ENCODE measurements at places on chromosomes 12 and 14. TPM values are rescaled to one million over a fixed set of nuclear protein-coding genes. Genes with fewer than 3 reads are reported as not detected.
A peak's percentile ranks its signal among the peaks of the same experiment; 100 is the strongest.

Gene RFLNA
- not detected for total RNA-seq

- DNase-seq, result no peak
These were observed 23.7 kb downstream of the ATF1 start for GRCh38 chr12:50787618-50788017.

DNA sequence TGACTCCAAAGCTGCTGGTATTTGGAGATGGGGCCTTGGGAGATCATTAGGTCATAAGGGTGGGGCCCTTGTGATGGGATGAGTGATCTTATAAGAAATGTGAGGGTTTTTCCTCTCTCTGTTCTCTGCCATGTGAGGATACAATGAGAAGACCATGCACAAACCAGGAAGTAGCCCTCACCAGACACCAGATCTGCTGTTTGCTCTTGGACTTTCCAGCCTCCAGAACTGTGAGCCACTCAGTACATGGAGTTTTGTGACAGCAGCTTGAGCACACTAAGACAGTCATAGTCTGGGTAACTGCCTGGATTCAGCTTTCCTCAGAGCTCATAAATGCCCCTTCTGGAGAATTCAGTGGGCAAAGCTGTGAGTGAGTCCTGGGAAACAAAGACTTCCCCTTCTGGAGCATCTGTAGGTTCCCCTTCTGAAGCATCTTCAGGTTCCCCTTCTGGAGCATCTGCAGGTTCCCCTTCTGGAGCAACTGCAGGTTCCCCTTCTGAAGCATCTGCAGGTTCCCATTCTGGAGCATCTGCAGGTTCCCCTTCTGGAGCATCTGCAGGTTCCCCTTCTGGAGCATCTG, 11.0 kb upstream of the PPP4R3A start:
- no peak for DNase-seq

Gene SERPINA12
- not detected for total RNA-seq

DNA sequence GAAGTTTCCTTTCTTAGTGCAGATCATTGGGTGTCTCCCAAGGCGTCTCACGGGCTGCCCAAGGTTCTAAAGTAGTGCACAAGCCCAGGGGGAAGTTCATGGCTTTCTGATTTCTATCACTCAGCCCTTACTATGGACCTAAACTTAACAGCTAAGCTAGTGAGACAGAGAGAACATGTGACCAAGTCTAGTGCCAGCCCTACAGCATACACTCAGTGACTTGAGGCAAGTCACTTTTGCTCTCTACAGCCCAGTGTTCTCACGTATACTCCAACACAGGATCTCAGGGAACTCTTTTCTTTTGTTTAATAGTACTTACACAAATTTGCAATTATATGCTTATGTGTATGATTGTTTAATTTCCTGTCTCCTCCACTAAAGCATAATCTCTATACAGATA, 48.6 kb downstream of the NKX2-1 start:
- DNase-seq, result no peak

DNA sequence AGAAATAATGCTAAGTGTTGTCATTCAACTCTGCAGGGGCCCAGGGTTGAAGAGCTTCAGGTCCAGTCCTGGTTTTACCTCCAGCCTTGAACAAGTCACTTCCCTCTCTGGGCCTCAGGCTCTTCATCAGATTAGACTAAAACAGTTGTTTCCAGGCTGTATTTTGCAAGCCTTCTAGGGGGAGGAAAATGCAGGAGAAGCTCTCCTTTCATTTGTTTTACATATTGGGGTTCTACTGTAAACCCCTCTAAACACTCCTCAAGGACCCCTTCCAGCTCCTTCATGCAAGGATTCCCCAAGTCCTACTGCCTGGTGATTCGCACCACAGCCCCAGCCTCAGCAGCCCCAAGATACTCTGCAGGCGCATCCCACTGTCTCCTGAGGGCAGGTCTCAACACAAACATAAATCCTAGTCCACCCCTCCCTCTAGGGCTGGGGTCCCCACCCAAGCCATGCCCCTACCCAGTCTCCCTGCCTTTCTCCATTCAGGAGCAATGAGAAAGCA, 2.7 kb downstream of the SDR9C7 start:
- peak; percentile 28 for DNase-seq

Gene DGKA
- 385 TPM for total RNA-seq

Gene NTF3
- total RNA-seq, result not detected

Gene ADAM21
- total RNA-seq, result 0.11 TPM

- no peak for DNase-seq
These were observed 95.3 kb upstream of the SLC35F4 start for GRCh38 chr14:57960946-57961785.

GRCh38 chr14:64074961-64075612, 219.1 kb downstream of the ESR2 start:
- DNase-seq, result no peak

- no peak for DNase-seq
These were observed 357.2 kb downstream of the SEC23A start for GRCh38 chr14:38745861-38746260.
